ENCODE measurements at places on chromosomes 1 and 21.

DNA sequence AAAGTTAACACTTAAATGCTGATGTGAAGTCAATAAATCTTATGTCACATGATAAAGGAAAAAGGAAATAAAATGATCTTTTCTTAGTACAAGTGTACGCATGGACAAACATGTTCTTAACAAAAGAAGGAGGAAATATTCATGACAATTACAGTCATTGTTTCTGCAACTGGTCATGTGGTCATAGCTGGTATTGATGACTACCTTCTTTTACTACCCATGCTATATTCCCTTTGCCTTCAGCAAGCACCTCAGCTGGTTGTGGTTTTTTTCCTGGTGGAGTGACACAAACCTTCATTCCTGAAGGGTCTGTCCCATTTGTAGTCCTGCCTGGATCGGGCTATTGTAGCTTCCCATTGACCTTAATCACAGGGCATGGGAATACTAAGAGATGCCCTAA is 23.4 kb upstream of the TSHB start:
- DNase-seq: no peak

- no peak for DNase-seq
Measured at GRCh38 chr1:232806186-232806510, 932 bp downstream of the MAP10 start.

- no peak for DNase-seq
Measured at GRCh38 chr1:47222476-47222875, 9.5 kb downstream of the TAL1 start.

DNA sequence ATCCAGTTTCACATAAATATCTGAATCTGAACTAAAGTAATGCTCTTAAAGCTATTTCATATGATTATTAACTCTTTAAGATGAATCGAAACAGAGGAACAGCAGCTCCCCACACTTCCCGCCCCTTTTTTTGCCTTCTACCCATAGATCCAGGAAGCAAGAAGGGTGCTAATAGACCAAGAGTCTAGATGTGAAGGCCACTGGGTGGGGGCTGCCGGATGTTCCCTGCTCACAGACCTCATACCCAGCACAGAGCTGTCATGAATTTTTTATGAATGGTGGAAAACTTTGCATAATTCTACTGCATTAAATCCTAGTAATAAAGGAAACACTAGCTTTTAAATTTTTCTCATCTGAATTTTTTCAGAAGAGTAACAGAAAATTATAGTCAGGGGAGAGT is 283.9 kb upstream of the SGIP1 start:
- DNase-seq: no peak

DNA sequence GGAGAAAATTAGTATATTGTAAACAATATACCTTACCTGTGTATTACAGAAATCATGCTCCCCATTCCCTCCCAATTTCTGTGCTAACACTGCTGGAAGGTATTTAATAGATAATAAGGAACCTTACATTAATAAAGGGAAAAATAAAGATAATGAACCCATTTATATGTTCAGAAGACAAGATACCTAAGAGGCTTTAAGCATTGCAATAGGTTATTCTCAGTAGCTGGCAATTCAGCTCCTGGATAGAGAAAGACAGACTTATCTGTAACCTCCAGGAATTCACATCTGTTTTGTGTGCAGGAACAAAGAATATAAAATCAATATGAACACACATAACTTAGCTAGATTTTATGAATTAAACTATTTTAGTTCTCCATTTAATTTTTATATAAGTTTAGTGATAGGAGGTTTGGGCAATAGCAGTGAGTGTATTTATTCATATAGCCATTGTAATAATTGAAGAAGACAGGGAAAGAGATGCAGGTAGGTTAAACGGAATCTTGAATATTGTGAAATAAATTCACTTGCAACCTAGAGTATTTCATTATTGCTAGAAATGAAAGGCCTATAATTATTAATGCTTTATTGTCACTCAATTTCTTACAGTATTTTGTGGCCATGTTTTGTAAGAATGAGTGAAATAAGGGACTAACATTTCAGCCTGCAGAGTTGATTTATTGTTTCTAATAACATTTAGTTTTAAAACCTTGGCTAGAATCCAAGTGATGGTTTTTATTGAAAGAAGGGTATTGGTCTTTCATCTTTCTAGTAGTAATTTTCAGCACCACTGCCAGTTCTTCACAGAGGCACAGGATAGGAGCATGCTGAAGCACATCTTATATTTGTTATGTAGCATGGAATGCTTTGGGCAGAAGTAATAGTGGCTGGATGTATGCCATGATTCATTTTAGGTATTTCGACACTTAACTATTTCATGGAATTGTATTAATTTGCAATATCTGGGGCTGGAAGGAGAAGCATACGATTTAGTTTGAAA is 1.5 kb downstream of the XPR1 start:
- DNase-seq: no peak

DNA sequence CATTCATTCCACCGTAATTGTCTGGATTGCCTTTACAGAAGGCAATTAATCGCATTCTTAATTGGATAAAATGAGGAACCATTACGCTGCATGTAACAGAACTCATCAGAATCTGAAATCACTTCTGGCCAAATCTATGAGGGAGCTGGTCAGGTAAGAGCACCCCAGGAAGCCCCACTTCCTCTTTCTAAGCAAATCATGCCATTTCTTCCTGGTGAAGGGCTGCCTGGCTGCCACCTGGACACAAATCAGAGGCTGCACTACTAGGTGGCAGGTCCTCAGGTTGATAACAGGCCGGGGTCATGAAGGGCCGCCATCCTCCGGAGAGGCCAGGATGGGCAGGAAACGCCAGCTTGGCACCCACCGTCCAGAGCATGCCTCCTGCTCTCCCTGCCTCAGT is 73.7 kb downstream of the CAPZB start:
- DNase-seq: no peak

GRCh38 chr21:42311816-42312625 is 3.2 kb downstream of the TFF3 start:
- DNase-seq: no peak
